ENCODE measurements at places on chromosomes 16 and 17.

GRCh38 chr16:21703589-21704174 is 39.9 kb downstream of the OTOA start:
- DNase-seq = no peak

DNA sequence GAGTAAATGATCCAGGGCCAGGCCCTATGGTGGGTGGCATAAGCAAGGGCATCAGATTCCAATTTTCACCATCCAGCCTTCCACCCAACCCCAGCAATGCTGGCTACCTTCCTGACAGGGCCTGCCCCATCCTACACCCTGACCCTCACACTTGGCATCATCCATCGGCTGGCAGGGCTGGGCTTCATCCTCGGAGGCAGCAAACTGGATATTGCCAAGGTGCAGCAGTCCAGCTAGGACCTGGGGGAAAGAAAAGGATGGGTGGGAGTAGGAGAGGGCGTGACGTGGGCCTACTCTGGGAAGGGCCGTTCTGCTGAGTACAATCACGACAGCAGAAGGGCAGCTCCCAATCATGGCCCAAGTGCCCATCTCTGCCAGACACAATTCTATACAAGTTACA is 23.5 kb downstream of the MYO19 start:
- no peak for DNase-seq

GRCh38 chr17:64095144-64095882 is 34.6 kb downstream of the ERN1 start:
- DNase-seq = no peak

DNA sequence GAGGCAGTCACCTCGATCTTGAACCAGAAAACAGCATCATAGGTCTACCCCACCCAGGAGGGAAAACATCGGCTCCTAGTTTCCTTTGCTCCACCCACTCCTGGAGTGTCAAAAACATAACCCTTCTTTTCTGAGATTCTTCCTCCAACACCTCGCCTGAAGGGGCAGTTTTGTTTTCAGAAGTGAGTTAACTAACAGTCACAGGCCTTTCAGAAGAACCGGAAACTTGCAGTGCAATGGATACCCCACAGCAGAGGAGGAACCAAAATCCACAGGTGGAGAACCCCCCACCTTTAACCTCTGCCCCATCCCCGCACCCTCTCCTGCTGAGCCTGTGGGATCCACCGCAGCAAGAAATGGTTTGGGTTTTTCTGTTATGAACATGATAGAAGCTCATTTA is 7.8 kb upstream of the TEX2 start:
- no peak for DNase-seq

- DNase-seq = no peak
Measured at GRCh38 chr17:6559753-6560215, 3.4 kb upstream of the PITPNM3 start.

Measured in stimulated activated CD4-positive, alpha-beta T cell treated with anti-CD3 and anti-CD28 coated beads, Interleukin-15, amount 100 ng/mL, for 48 hours (primary cell).